ENCODE measurements at places on chromosomes 6 and 20. TPM values are rescaled to one million over a fixed set of nuclear protein-coding genes. Genes with fewer than 3 reads are reported as not detected.

DNA sequence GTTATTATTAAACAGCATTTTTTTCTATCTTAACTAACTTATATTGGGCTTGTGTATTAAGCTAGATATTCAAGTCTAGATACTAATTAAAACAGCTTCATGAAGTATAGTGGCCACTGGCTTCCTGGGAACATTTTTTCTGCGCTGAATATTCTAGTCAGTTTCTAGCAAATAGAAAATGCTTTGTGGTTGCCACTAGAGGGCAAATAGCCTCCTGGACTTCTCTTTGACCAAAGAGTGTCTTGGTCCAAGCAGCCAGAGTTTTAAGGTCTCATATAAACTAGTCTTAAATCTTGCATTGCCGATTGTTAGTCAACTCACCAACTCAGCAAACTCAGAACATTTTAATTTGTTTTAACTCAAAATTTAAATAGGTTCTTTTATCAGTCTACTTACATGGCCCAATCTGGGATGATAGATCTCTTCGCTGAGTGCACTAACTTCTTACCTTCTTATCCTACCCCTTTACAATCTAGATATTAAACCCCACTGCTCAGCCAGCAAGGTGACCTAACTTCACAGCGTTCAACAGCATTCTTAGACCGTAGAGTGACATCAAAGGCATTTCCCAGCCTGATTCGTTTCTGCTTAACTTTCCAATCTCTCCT lies 24.6 kb upstream of the ID4 start:
- H3K27ac ChIP-seq: no peak overlapping the region
- no peaks in the 10 kb centered on the region for H3K27me3 ChIP-seq
- no peaks in the 10 kb centered on the region for H3K36me3 ChIP-seq
- H3K4me3 ChIP-seq: no peak overlapping the region
- DNase-seq: peak; percentile 39

DNA sequence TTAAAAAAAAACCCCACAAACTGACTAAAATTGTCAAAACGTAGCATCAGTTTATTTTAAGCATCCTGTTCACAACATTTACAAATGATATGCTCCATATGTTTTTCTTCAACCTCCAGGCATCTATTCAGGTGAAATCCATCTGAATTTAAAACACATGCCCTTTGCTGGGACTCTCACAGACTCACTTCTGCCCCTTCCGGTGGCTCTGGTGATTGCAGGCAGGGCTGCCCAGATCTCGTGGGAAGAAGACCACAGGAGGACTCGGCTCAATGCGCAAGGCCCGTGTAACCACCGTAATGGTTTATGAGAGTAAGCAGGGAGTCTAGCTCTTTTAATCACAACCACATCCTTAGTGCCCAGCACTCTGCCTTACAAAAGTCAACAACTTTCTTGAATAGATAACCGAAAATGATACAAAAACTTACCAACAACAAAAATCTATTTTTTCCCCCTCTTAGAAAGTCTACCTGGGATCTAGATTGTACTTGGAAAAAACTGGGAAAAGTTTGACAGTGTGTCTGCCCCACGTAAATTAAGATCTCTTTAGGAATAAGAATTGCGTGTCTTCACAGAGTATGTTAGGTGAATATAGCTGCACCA lies 139.1 kb downstream of the KIF16B start:
- no peak overlapping the region for H3K4me3 ChIP-seq
- H3K27ac ChIP-seq: no peak overlapping the region
- H3K36me3 ChIP-seq: no peaks in the 10 kb centered on the region
- no peak for DNase-seq
- no peaks in the 10 kb centered on the region for H3K4me1 ChIP-seq

DNA sequence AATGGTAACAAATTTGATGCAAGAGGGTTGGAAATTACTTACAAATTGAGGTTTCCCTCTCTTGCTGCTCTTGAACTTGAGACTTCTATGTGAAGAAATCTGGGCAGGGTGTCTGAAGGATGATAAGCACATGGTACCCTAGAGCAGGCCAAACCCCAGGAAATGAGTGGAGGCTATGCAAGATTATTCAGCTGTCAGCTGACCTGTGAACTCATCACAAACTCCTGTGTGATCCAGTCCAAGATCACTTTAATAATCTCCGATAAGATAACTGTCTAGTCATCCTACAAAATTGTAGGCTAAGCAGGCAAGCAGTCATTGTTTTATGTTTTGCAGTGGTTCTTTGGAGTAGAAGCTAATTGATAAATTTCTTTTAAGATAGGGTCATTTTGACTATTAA lies 213.1 kb downstream of the BTBD3 start:
- H3K27me3 ChIP-seq: no peaks in the 10 kb centered on the region
- H3K36me3 ChIP-seq: no peaks in the 10 kb centered on the region
- no peak overlapping the region for H3K27ac ChIP-seq

XKR7 gene
- 0.36 TPM for total RNA-seq

EYA4 gene
- 1.3 TPM for total RNA-seq

PTCHD4 gene
- 11.4 TPM for total RNA-seq

Data from astrocyte (in vitro differentiated cells and primary cell).